ENCODE measurements at places on chromosomes 5 and 9. TPM values are rescaled to one million over a fixed set of nuclear protein-coding genes. Genes with fewer than 3 reads are reported as not detected.

- no peak for DNase-seq
Measured at GRCh38 chr5:132459983-132460838, 30.4 kb downstream of the IRF1 start.

- no peak for DNase-seq
Measured at GRCh38 chr9:79371301-79371700, 200.5 kb upstream of the TLE4 start.

- peak; percentile 49 for DNase-seq
Measured at GRCh38 chr5:10578293-10578665, 14.4 kb downstream of the ANKRD33B start.

LSM11 gene
- total RNA-seq = 1.6 TPM

GRCh38 chr5:123157791-123158581, 68.9 kb downstream of the PRDM6 start:
- DNase-seq = no peak

MAP1B gene
- total RNA-seq = 558 TPM

DNA sequence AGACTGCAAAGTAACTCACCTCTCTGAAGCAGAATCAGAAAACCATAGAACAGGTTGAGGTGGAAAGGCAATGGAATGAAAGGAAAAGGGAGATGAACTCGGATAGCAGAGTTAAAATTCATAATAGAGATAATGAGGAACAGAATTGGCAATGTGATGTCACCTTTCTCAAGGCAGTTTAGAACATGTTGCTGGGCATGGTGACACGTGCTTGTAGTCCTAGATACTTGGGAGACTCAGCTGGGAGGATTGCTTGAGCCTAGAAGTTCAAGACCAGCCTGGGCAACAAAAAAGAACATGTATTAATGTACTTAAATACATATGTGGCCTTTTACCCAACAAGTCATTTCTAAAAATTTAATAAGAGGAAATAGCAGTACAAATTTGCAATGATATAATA, 81.6 kb upstream of the MIER3 start:
- DNase-seq = no peak

DNA sequence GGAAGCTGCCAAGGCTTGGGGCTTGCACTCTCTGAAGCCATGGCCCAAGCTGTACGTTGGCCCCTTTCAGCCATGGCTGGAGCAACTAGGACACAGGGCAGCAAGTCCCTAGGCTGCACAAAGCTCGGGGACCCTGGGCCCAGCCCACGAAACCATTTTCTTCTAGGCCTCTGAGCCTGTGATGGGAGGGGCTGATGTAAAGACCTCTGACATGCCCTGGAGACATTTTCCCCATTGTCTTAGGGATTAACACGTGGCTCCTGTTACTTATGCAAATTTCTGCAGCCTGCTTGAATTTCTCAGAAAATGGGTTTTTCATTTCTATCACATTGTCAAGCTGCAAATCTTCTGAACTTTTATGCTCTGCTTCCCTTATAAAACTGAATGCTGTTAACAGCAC, 83.0 kb upstream of the DAP start:
- no peak for DNase-seq

GRCh38 chr9:20582150-20582549, 40.1 kb downstream of the MLLT3 start:
- no peak for DNase-seq

DNA sequence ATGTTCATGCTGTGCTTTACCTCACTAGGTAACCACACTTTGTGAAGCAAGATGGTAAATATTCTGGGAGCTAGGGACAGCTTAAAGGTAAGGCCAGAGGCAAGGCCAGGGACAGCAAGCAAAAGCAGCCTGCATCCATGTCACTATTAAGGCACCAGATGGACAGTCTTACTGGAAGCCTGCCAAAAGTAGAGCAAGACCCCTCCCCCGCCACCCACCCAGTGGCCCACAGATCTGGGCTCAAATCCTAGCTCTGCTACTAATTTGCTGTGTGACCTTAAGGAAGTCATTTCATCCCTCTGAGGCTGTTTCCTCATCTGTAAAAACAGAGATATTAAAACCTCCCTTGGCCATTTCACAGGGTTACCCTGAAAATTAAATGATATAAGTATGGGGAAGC, 13.2 kb upstream of the ERMP1 start:
- DNase-seq = no peak

DNA sequence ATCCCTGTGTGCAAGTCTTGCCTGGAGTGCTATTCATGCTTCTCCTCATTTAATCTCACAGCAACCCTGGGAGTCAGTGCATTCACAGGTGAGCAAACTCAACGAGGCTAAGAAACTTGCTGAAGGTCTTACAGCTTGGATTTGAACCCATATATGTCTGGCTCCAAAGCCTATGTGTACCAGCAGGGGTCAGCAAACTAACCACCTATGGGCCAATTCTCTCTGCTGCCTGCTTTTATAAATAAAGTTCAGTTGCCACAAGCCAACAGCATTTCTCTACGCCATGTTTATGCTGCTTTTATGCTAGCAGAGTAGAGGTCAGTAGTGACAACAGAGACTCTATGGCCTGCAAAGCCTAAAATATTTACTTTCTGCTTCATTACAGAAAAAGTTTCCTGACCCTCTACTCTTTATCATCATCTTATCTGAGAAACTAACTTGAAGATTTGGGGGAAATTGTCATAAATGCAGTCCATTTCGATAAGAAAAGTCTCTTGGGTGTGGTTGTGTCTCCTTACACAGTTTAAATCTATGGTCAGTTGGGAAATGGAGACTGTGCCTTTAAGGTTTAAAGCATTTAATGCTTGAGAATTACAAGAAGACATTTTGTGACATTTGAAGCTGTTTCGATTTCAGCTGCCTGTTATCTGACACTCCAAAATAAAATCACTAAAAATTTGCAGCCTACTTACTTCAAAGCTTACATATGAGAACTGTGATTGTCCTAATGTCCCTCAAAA, 137.7 kb downstream of the PRELID2 start:
- no peak for DNase-seq

DNA sequence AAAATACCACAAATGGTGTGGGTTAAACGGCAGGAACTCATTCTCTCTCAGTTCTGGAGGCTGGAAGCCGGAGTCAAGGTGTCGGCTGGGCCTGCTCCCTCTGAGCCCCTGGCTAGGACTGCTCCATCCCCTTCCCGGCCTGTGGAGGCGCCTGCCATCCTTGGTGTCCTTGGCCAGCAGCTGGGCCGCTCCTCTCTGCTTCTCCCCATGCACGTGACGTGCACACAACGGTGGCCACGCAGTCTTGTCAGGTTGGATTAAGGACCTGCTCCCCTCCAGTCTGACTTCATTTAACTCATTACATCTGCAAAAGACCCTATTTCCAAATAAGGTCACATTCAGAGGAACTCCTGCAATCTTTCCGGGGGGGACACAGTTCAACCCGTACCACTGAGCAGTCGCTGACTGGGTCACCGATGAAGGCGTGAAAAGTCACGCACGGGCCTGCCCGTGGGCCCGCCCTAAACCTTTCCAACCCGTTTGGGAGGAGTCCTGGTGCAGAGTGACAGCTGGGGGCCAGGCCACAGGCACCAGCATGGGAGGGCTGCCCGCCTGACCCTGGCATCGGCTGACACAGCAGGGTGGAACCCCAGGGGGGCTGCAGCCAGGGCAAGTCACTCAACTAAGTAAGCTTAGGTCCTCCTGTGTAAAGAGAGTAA, 135.2 kb downstream of the COL23A1 start:
- DNase-seq = no peak

MEIKIN gene
- total RNA-seq = not detected

- no peak for DNase-seq
Measured at GRCh38 chr5:110159202-110159601, 469.5 kb downstream of the MAN2A1 start.

- DNase-seq = no peak
Measured at GRCh38 chr9:107723015-107723414, 233.4 kb upstream of the KLF4 start.

CDKN2B gene
- total RNA-seq = 3.9 TPM

DNA sequence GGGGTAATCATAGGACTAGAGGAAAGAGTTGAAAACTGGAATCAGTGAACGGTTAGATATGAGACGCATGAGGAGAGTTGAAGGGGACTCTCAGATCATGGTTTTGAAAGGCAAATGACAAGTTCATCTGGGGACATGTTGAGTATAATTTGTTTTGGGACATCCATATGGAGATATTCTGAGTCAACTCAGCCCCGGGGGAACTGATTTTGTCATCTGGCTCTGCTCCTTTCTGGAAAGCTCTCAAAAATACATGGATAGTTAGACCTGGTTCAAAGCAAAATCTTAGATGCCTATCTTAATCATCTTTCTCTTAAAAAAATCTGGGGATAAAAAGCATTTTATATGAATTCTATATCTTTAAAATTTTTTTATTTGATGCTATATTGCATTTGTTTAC, 161.2 kb downstream of the SNX18 start:
- DNase-seq = no peak

GRCh38 chr9:112361601-112362000, 18.3 kb upstream of the HSDL2 start:
- no peak for DNase-seq

GRCh38 chr5:68465133-68465532, 249.6 kb downstream of the PIK3R1 start:
- no peak for DNase-seq

HNRNPAB gene
- 62.4 TPM for total RNA-seq

SLC34A1 gene
- not detected for total RNA-seq

PSD2 gene
- total RNA-seq = 0.19 TPM

ITK gene
- 0.90 TPM for total RNA-seq

All from right atrium auricular region (tissue), 2 donors.